ENCODE measurements at places on chromosomes 6 and 20.
A peak's percentile ranks its signal among the peaks of the same experiment; 100 is the strongest.

GRCh38 chr6:87827346-87827745, 125.3 kb upstream of the AKIRIN2 start:
- DNase-seq = no peak

GRCh38 chr6:26367114-26367513, 2.1 kb downstream of the BTN3A2 start:
- no peak for DNase-seq

GRCh38 chr6:114319749-114320148, 23.1 kb downstream of the HS3ST5 start:
- no peak for DNase-seq

GRCh38 chr6:137283080-137283479, 63.9 kb upstream of the IFNGR1 start:
- DNase-seq = no peak

- DNase-seq = no peak
Observed at GRCh38 chr6:141017941-141018340, 1114.8 kb upstream of the GJE1 start.

DNA sequence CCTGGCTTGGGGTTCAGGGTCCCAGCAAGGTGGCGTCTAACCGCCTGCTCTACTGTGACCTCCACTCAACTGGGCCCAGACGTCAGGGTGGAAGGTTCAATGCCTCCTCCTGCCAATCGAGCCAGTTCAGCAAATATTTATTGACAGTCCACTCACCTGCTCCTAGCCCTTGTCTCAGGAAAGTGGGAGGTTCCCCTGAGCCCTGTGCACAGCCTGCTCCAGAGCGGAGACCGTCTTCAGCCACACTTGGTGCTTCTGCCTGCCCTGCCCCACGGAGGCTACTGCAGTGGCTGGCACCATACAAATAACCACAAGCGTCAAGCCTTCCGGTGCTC, 6.1 kb downstream of the CCDC167 start:
- DNase-seq = no peak

DNA sequence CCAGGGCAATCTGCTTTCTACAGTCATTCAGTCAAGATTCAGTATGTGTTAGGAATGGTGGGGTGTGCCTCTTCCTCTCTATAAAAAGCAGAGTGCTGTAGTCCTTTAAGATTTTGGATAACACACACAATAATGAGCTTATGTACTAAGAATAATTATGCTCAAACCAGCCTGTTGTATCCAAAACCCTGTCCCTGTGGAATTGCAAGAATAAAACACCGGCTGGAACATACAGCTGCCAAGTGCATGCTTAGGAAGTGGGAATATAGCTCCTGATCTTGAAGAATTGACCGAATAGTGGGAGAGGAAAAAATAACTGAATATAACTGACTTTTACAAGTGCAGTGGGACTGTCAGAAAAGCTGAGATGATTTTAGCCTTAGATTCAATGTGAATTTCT, 979 bp upstream of the MOCS1 start:
- DNase-seq = no peak

- no peak for DNase-seq
Observed at GRCh38 chr20:45872626-45873025, 8.4 kb upstream of the ZSWIM1 start.

DNA sequence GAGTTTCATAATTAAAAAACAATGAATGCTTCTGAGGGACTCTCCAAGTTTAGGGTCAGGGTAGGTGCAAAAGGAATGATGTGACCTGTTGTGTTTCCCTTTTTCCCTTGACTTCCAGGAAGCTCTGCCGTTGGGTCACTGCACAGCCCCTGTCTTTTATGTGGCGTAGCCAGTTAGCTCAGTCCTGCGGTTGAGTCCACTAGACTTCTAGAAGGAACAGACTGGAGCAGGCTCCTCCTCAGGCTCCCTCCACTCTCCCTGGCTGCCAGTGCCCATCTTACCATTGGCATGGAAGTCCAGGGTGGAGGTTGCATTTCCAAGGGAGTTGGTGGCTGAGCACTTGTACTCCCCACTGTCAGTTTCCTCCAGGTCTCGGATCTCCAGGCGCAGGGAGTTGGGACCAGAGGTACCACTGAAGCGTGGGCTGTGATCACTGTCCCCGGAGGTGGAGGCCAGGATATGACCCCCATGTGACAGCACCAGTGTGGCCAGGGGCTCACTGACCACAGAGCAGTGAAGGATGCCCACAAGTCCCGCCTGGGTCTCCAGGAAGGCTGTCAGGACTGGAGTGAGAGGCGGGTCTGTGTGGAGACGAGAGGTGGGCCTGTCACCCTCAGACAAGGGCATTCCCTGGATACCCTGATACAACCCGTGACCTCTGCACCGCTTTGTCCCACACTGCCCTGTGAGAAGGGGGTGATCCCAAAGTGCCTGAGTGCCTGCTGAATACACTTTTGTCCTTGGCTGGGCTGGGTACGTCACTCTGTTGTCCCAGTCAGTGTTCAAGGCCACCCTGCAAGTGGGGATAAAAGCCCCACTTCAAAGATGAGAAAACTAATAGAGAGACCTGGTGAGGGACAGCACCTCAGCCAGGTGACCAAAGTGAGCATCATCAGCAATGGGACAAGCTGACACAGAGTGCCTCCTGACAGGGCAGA, 11.1 kb downstream of the SIGLEC1 start:
- no peak for DNase-seq

DNA sequence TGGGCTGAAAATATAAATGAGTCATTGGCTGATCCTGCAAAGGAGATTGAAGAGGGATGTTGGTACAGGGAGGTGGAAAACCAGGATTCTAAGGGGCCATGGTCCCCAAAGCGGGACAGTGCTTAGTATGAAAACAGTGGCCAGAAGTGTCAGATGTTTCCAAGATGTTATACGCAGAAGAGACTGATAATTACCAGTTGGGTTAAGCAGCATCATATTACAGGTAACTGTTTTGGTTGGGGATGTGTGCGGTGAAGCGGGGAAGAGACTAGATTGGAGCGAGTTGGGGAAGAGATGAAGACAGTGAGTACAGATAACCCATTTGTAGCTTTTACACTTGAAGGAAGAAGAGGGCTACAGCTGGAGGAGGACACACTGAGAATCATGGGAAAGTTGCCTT, 80.8 kb downstream of the PLEKHG1 start:
- no peak for DNase-seq

- DNase-seq = no peak
Observed at GRCh38 chr6:93337772-93338394, 81.5 kb downstream of the EPHA7 start.

GRCh38 chr20:4681401-4681800, 40.3 kb upstream of the PRND start:
- DNase-seq = no peak

- no peak for DNase-seq
Observed at GRCh38 chr6:33165581-33166258, 26.5 kb downstream of the COL11A2 start.

GRCh38 chr20:32583581-32584070, 1.5 kb downstream of the NOL4L start:
- peak; percentile 57 for DNase-seq

DNA sequence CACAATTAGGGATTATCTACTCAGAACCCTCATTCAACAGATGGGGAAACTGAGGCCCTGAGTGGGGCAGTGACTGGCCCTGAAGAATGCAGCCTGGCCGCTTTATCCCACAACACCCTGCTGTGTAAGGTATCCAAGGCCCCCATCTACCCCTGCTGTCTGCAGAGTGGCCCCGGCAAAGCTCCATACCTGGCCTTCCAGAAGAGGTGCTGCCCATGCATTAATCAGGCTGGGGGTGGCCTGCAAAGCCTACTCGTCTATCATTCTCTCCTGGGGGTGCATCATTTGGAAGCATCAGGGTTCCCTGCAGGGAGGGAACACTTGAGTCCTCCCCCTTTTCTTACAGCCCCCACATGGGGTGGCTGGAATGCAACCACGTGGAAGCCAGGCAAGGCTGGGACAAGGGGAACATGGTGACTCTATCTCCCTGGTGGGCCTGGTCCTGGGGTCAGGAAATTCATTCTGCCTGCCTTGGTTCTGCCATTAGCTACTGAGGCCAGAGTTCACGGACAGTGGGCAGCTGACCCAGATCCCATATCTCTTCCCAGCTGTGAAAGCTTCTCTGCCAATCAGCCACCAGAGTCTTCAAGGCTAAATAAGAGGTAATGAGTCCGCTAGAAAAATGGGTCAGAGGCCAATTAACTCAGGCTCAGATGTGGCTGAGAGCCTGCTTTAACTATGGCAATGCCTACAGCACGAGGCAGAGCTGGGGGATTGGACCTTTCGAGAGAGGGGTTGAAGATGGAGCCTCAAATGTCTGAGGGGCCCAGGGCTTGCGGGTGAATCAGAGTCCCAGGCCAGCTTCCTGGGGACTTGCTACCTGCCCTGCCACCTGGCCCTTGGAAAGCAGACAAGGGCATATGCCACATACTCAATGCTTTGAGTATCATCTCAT, 72.3 kb upstream of the TOX2 start:
- DNase-seq = no peak

DNA sequence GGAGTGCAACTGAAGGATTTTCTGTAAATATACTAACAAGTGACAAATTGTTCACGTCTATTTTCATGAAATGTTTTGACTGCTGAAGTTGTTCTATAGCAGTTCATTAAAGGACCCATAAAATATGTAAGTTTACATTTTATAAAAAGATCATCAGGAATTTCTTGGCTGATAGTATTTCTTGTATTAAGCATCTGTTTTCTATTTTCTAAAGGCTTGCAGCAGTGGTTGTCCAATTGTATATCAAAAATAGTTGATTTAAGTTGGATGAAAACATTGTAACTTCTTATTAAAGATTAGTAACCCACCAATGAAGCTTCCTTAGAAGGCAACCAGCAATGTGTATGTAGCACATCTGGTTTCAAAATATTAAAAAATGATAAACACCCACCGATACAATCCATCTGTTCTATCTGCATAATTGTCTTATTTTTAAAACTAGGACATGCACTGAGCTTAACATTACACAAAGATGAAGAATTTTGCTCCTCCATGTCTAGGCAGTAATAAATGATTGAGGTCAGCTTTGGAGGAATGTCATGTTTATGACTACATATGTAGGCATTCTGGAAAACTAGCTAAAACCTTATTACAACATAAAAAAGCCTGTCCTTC, 301.3 kb upstream of the TCF21 start:
- DNase-seq = no peak

- no peak for DNase-seq
Observed at GRCh38 chr6:73369563-73369962, at the start of gene OOEP. TSS of gene OOEP (minus strand) at chr6:73369897. CDS start at chr6:73369792, 105 bp downstream.

DNA sequence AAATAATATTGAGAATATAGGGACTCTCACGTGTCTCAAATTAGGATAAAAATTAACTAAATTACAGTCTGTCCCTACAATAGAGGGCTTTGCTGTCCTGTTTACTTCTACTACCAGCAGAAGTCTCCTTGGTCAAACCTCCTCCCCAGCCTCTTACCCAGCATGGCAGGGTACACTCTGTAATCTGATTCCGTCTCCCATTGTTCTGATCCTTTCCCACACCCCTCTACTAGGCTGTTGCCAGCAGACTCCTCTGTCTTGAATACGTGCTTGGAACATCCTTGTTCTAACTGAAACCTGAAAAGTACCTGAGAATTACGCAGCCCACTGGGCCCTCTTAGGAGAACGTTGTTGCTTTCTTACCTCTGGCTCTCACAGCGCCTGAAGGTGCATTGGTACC, 112.2 kb upstream of the PREP start:
- DNase-seq = peak; percentile 56

DNA sequence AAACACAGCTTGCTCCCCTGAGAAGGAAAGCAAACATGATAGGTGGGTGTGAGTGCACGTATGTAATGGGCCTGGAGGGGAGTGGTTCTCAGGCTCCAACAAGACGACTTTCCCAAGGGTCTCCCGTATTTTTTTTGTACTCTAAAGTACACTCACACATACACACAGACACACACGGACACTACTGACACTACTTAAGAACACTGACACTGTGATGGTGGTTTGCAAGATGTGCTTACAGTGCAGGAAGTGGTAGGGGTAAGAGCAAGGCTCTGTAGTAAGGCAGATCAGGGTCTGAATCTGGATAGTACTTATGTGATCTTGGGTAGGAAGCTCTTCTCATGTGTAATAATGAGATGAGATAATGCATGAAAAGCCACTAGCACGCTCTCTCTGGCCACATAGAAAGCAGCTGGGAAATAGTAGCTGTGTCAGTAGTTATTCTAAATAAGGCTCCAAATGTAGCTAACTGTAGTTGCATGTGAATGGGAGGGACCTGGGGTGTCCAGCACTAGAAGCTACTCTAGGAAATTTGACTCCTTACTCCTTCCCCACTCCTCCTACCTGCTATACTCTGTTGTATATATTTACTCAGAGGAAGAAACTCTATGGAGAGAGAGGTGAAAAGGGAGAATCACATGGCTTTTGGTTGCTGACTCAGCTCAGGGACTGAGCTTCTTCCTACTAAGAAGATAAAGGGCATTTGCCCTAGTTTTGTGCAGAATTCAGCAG, 8.4 kb upstream of the ZBTB24 start:
- DNase-seq = peak; percentile 39

DNA sequence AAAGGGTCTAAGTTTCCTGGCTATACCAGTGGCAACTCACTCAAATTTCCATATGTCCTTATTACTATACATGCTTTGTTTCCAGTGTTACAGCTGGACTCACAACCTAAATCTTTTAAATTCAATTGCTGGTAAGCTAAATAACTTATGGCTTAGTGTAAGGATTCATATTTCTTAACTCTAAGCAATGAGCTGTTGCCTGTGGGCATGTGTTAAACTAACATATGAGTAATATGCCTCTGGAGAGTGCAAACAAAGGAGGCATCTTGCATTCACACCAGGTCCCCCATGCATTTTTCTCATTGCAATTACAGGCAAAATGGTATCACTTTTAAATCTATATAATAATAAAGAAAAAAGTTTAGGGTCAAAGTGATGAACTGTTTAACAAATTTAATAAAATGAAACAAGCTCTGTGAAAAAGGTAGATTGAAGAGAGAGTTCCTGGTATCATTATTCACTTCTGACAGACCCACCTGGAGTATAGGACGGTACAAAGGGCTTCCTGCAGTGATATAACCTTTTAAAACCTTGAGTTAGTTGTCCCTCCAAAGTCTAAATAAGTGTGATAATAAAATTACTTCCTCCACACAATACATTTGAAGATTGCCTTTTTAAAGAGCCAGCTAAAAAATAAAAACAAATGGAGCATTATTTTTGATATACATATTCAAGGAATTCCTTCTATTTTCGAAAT, 57.6 kb upstream of the HMGCLL1 start:
- no peak for DNase-seq

DNA sequence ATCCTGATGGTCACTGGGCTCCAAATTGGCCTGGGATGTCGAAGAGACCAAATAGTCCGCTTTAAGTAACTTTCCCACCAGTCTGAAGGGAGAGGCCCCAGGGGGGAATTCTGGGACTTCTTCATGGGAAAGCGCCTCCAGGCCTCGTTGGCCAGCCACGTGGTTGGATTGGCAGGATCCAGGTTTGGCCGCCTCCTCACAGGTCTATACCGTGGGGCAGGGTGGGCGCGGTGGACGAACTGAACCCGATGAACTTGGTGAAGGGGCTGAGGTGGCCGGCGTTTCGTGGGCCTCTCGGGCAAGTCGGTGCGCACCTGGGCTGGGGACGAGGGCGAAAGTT, 297 bp downstream of the POM121L2 start:
- DNase-seq = no peak

DNA sequence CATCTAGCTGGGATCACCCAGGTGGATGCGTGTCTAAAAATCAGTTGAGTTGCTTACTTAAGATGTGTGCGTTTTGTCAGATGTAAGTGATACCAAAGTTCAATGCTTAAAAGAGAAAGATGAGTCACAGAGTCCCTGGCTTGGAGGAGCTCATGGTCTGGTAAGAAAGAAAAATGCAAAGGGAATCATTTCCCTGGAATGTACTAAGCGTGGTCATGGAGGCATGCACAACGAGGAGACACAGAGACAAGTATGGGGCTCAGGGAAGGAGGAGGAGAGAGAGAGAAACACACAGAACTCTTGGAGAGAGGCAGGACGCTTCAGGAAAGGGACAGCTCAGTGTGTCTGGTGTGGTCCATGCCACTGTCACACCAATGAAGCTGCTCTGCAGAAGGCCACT, 186.9 kb upstream of the GMDS start:
- no peak for DNase-seq
